ENCODE measurements at places on chromosomes 6 and 20.

GRCh38 chr6:157221049-157221816, 102.1 kb downstream of the TMEM242 start:
- DNase-seq, result peak; percentile 62

DNA sequence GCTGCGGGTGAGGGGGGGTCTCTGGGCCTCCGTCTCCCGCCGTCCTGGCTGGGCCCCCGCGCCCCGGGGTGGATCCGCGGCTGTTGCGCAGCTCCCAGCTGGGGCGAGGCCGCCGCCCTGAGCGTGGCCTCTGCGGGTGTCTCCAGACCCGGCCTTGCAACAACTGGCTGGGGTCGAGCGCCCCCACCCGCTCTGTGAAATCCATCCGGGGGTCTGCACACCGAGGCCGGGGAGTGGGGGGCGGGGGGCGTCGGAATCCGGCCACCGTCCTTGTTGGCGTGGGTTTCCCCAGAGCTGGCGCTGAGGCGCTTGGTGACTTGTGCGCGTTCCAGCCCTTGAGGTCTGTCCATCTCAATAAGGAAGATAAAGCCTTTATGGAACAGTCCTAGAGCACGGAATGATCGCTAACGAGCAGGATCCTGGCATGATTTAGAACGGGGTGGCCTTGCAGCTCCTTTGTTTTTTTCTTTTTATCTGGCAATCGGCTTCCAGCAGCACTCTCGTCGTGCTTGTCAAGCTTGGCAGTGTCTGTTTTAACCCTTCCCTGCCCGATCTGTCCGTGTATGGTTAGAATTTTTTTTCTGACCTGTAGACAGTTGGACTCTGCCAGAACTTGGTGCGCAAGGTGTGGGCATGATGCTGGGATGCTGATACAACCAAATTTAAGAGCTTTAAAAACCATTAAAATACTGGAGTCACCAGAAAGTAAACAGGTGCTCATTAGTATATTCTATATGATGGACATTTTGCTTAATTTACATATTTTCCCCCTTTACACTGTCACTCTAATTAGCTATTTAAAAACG, 675 bp downstream of the DSTN start:
- DNase-seq, result peak; percentile 67

DNA sequence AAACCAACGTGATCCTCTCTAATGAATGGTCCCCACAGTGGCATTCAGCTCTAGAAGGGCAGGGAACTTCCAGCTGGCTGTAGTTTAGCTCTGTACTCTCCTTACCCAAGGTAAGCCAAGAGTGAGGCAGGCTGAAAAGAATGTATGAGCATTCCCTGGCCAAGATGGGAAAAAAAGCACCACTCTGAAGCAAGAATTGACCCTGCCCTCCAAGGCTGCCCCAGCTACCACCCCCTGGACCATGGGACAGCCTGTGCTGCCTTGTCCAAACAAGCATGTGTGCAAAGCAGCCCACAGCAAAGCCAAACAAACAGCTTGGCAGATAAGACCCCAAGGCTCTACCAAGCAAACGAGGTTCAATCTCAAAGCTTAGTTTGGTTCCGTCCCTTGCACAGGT, 73.9 kb downstream of the GFOD1 start:
- DNase-seq, result no peak

- no peak for DNase-seq
Observed at GRCh38 chr20:34997774-34998173, 42.1 kb downstream of the MYH7B start.

- no peak for DNase-seq
Observed at GRCh38 chr6:70604254-70604653, 37.5 kb downstream of the SDHAF4 start.

GRCh38 chr6:116267836-116268588, 11.7 kb downstream of the TSPYL1 start:
- DNase-seq, result no peak

Data from midbrain (tissue), 1 donor.